Breast epithelium (tissue), 4 donors: ENCODE measurements at places on chromosomes 4 and X. TPM values are rescaled to one million over a fixed set of nuclear protein-coding genes. Genes with fewer than 3 reads are reported as not detected.

GRCh38 chr4:41132055-41132683 lies 82.2 kb downstream of the APBB2 start:
- no peak overlapping the region for H3K27ac ChIP-seq
- H3K4me1 ChIP-seq: no peaks in the 10 kb centered on the region
- no peak overlapping the region for H3K4me3 ChIP-seq
- DNase-seq: no peak

- H3K27me3 ChIP-seq: no peaks in the 10 kb centered on the region
- H3K4me3 ChIP-seq: no peak overlapping the region
- no peaks in the 10 kb centered on the region for H3K36me3 ChIP-seq
Observed at GRCh38 chr4:103634236-103634635, 85.5 kb downstream of the TACR3 start.

Gene PNMA5
- total RNA-seq: not detected

DNA sequence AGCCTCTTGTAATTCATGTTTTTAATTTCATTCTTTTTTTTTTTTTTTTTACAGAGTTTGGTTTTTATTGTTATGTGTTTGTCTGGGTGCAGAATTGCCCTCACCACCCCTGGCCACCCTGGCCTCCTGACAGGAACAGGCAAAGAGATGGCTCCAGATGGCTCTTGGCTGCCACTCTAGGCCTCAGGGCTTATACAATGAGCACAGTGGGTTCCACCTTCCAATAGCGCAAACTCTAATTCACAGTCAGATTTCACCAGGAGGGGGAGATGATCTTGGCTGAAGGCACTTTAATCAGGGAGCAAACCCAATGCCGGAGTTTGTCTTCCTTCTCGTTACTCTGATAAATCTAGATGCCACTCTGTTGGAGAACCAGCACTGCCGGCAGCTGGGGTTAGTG lies 24.8 kb downstream of the CPE start:
- no peak overlapping the region for H3K27ac ChIP-seq

DNA sequence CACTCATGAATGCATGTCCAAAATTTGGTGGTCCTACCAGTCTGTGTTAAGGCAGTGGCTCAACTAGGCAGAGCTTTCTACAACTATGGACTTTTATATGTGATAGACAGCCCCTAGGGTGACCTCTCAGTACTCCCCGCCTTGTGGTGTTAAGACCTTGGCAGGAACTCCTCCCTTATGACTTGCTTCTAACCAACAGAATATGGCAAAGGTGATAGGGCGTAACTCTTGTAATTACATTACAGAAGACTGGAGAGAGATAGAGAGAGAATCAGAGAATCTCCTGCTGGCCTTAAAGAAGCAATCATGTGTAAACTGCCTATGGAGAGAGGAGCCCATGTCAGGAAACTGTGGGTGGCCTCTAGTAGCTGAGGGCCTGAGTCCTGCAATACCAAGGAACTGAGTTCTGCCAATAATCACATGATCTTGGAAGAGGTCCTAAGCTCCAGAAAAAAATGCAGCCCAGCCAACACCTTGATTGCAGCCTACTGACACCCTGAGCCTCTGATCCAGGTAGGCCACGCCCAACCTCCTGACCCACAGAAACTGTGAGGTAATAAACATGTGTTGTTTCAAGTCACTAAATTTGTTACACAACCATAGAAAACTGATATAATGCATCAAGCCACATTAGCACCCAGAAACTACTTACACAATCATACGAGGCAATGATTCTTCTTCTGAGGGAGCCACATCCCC lies 68.9 kb downstream of the INPP4B start:
- H3K4me1 ChIP-seq: no peaks in the 10 kb centered on the region
- no peaks in the 10 kb centered on the region for H3K27me3 ChIP-seq
- no peaks in the 10 kb centered on the region for H3K36me3 ChIP-seq
- DNase-seq: no peak
- H3K27ac ChIP-seq: no peak overlapping the region

Gene MFAP3L
- total RNA-seq: 87.4 TPM

Gene PABPC4L
- 0.96 TPM for total RNA-seq

DNA sequence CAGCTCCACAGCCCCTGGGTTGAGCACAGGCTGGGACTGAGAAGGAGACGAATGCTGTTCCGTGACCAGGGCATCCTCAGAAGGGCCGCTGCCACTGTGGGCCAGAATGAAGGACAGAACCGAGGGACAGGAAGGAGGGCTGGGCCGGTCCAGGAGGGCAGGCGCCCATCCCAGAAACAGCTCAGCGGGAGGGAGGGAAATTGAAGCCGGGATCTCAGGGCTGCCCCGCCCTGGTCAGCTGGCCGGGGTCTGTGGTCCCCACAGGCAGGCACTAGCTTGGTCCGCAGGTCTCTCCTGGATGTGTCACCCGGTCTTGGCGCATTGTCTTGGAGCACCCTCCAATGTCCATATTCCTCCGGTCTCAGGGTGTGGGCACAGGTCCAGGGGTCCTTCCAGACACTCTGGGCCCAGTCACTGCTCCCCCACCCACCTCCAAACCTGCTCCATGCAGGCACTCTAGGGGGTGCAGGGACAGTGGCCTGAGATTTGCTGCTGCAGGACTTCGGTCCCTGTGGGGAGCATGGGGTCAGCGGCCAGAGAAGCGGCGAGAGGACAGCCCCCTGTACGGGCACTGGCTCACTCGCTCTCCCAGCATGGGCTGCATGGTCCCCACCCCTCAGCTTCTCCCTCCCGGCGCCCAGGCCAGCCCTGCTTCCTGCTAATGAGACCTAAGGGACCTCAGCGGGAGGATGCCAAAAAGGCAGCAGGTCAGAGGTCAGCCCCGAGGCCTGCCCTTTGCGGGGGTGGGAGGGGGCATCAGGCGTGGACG lies 23.9 kb upstream of the MXD4 start:
- H3K4me3 ChIP-seq: no peak overlapping the region
- no peaks in the 10 kb centered on the region for H3K36me3 ChIP-seq
- H3K27me3 ChIP-seq: no peaks in the 10 kb centered on the region
- no peak for DNase-seq
- no peak overlapping the region for H3K27ac ChIP-seq

- no peak overlapping the region for H3K27ac ChIP-seq
- H3K4me3 ChIP-seq: no peak overlapping the region
- peak; percentile 40 for DNase-seq
- H3K36me3 ChIP-seq: no peaks in the 10 kb centered on the region
- no peaks in the 10 kb centered on the region for H3K27me3 ChIP-seq
Observed at GRCh38 chr4:1465173-1466033, 59.2 kb upstream of the NKX1-1 start.

Gene SMIM43
- total RNA-seq: not detected

Gene C1GALT1C1
- 26.4 TPM for total RNA-seq

- no peaks in the 10 kb centered on the region for H3K4me1 ChIP-seq
- no peak for DNase-seq
- no peak overlapping the region for H3K4me3 ChIP-seq
- no peaks in the 10 kb centered on the region for H3K36me3 ChIP-seq
- peaks cover 9% of the 10 kb centered on the region for H3K27me3 ChIP-seq
Observed at GRCh38 chrX:118493653-118494297, 1.8 kb upstream of the DOCK11 start.

Gene MTNR1A
- total RNA-seq: not detected

Gene TFE3
- 93.3 TPM for total RNA-seq

DNA sequence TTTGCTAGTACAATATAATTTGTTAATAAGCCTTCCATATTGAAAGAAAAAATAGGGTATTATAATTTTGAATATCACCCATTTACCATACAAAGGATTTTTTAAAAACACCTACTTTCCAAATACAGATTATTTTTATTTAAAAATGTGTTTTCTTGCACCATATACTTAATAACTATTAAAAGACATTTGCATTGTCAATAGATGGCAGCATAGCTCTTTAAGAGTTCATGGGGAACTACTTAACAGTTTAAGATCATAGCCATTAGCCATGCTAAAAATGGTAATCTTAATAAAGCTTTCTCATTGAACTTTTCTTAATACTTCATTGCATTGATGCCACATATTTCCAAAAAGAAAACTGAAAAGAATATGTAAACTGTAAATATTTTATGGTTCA lies 1995.9 kb downstream of the C4orf33 start:
- no peaks in the 10 kb centered on the region for H3K4me1 ChIP-seq
- H3K27me3 ChIP-seq: no peaks in the 10 kb centered on the region
- DNase-seq: no peak
- no peak overlapping the region for H3K27ac ChIP-seq

DNA sequence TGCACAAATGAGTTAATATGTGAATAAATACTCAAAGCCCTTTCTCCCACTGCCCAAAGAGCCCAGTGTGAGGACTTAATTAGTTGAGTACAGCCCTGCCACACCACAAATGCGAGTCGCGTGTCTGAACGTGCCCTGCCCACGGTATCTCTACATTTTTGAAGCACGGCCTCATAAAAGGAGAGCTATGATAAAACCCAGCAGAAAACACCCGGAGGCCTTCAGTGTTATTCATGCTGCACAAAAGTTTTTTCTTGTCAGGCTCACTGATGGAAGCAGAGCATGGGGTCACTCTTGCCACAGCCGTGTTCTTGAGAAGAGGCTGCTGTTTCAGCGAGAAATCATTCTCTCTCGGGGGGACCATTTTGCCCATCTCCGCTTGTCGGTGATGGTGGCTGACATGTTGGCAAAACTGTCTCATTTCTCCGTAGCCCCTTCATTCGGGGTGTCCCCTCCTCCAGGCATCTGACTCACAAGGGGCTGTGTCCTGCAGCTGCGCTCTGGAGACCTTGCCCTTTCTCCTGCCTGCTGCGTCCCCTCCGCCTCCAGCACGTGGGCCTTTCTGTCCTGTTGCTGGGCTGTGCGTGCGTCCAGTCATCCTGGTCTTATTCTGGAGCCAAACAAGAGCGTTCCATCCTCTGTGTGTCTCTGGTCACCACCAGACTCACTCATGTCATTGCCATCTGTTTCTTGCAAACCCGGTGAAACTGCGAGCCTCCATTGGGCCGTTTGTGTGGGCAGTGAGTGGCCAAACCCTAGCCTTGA lies 88.8 kb downstream of the SORCS2 start:
- H3K4me1 ChIP-seq: no peaks in the 10 kb centered on the region
- H3K27me3 ChIP-seq: no peaks in the 10 kb centered on the region
- no peak overlapping the region for H3K4me3 ChIP-seq
- H3K36me3 ChIP-seq: no peaks in the 10 kb centered on the region
- H3K27ac ChIP-seq: no peak overlapping the region

- H3K4me3 ChIP-seq: no peak overlapping the region
- H3K27ac ChIP-seq: no peak overlapping the region
- H3K27me3 ChIP-seq: no peaks in the 10 kb centered on the region
- no peak for DNase-seq
- H3K36me3 ChIP-seq: no peaks in the 10 kb centered on the region
Observed at GRCh38 chrX:11050013-11050412, 61.1 kb upstream of the HCCS start.

DNA sequence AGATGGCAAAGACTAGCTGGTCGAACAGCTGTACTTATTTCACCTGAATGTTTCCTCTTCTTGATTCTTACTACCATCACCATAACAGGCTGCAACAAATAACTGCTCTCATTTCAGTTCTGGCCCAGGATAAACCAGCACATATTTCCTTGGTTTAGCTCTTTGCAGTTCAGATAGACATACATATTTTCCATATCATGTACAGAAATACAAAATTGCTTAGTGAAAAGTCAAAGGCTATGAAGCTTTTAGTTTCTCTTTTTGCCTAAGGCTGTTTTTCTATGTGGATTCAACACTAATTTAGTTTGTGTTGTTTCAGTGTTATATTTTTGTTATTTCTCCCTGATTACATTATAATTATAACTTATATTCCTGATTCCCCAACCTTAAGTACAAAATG lies 103.6 kb upstream of the BMP3 start:
- no peaks in the 10 kb centered on the region for H3K27me3 ChIP-seq
- H3K27ac ChIP-seq: no peak overlapping the region
- H3K4me1 ChIP-seq: no peaks in the 10 kb centered on the region
- DNase-seq: no peak

Gene ZFX
- total RNA-seq: 67.5 TPM

DNA sequence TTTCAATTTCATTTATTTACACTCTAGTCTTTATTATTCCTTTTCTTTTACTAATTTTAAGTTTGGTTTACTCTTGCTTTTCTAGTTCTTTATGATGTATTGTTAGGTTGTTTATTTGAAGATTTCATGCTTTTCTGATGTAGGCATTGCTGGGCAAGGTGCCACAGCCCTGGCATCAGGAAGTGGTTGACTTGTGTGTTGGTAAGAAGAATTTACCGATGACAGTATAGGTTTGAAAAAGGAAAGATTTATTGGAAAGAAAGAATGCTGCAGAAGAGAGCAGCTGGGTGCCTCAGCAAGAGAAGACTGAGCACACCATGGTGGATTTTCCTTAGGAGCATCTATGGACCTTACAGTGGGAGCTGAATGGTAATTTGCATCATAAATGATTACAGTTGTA lies 153.2 kb downstream of the KLF8 start:
- no peak for DNase-seq
- H3K4me3 ChIP-seq: no peak overlapping the region
- H3K4me1 ChIP-seq: no peaks in the 10 kb centered on the region

- H3K4me1 ChIP-seq: no peaks in the 10 kb centered on the region
- H3K4me3 ChIP-seq: no peak overlapping the region
- DNase-seq: no peak
- H3K36me3 ChIP-seq: no peaks in the 10 kb centered on the region
- no peak overlapping the region for H3K27ac ChIP-seq
Observed at GRCh38 chrX:120334603-120335002, 23.3 kb upstream of the TMEM255A start.

Gene CPZ
- total RNA-seq: 2.9 TPM

Gene PHOX2B
- total RNA-seq: not detected

GRCh38 chr4:106266201-106266600 lies 49.8 kb downstream of the TBCK start:
- H3K27ac ChIP-seq: no peak overlapping the region
- H3K4me3 ChIP-seq: no peak overlapping the region

DNA sequence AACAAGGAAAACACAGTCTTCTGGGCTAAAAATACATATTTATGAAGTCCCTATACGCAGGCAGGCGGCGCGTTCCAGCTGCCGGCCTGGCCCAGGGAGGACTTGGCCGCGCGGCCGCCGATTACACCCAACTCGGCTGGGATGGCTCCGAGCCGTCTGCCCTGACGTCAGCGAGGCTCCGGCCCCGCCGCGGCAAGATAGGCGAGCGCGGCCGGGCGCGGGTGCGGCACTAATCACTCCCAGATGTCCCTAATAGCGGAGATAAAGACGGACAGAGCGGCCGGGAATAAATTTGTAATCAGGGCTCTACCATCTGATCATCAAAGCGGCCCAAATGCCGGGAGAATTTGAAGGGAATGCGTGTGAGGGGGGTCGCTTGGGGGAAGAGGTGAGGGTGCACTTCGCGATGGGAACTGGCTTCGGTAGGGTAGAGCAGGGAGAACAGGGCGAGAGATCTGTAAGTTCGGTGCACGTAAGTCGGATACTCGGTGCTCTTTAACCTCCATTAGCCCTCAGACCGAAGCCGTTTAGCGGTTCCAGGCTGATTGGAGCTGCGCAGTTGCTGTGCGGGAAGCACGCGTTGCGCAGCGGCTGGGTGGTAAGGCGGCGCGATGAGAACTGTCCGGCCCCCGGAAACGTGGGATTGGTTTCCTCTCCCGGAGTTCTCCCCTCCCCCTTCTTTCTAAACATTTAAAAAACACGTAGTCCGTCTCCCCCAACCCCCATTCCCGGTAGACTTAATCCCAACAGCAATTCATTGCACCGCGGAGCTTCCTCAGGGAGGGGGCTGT lies 7.7 kb downstream of the HAND2 start:
- H3K27me3 ChIP-seq: peaks cover 95% of the 10 kb centered on the region
- H3K4me3 ChIP-seq: peak overlapping the region; percentile 43
- H3K36me3 ChIP-seq: no peaks in the 10 kb centered on the region
- no peak for DNase-seq
- H3K4me1 ChIP-seq: no peaks in the 10 kb centered on the region

GRCh38 chr4:107854356-107855022 lies 29.8 kb downstream of the SGMS2 start:
- H3K4me3 ChIP-seq: no peak overlapping the region
- H3K36me3 ChIP-seq: no peaks in the 10 kb centered on the region
- no peaks in the 10 kb centered on the region for H3K4me1 ChIP-seq
- H3K27ac ChIP-seq: peak overlapping the region; percentile 69
